ENCODE measurements at places on chromosomes 6 and 20. TPM values are rescaled to one million over a fixed set of nuclear protein-coding genes. Genes with fewer than 3 reads are reported as not detected.

GRCh38 chr6:113625850-113626249, 231.3 kb upstream of the MARCKS start:
- no peak for DNase-seq
- no peak overlapping the region for H3K4me3 ChIP-seq
- H3K36me3 ChIP-seq: no peaks in the 10 kb centered on the region
- H3K27me3 ChIP-seq: no peaks in the 10 kb centered on the region
- H3K27ac ChIP-seq: no peak overlapping the region

DNA sequence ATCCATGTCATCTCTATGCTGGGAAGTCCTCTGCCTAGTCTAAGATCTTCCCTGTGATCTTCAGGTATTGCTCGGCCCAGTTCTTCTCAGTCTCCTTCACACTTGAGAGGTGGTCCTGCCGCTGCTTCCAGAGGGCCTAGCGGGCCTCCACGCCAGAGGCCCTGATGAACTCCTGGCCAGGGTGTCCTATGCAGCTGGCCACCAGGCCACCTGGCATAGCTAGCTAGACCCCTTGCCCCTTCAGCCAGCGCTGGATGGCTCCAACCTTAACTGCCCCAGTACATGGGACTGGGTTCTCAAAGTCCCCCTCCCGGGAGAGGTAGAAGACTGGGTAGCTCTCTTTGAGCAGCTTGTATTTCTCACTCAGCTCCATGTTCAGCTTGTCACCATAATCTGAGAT, 81.1 kb downstream of the ZFP64 start:
- H3K36me3 ChIP-seq: no peaks in the 10 kb centered on the region
- no peak overlapping the region for H3K4me3 ChIP-seq
- H3K27me3 ChIP-seq: peaks cover 17% of the 10 kb centered on the region
- H3K27ac ChIP-seq: no peak overlapping the region

The PPP1R3G gene
- total RNA-seq: 0.48 TPM

- no peak overlapping the region for H3K4me3 ChIP-seq
- no peak for DNase-seq
- H3K27ac ChIP-seq: no peak overlapping the region
- no peaks in the 10 kb centered on the region for H3K27me3 ChIP-seq
- peaks cover 9% of the 10 kb centered on the region for H3K4me1 ChIP-seq
- no peaks in the 10 kb centered on the region for H3K36me3 ChIP-seq
Measured at GRCh38 chr6:80519811-80520594, 413.5 kb downstream of the BCKDHB start.

DNA sequence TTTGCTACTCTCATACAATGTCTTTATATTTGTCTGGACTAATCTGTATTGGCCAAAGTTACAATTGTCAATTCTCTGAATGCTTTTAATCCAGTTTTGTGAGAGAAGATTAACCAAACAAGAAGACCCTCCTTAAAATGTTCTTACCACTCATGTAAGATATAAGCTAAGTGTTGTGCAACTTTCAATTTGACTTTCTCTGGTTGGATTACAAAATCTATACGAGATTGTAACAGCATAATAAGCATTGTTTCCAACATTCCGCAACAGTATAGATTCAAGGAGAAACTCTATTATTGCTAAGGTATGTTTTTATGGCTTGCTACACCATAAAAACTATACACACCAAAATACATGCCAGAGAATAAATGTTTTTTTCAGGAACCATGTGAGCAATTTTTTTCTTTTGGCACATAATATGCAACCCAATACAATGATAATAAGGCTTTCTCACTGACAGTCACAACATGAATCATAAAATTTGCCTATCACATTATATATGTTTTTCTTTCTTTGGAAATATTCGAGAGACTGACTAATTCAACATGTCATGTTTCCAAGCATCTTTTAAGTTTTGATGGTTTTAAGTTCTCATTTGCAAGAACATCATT, 12.2 kb upstream of the TRPC4AP start:
- DNase-seq: no peak
- no peak overlapping the region for H3K27ac ChIP-seq
- no peaks in the 10 kb centered on the region for H3K36me3 ChIP-seq
- H3K4me3 ChIP-seq: no peak overlapping the region
- no peaks in the 10 kb centered on the region for H3K27me3 ChIP-seq
- H3K4me1 ChIP-seq: no peaks in the 10 kb centered on the region

DNA sequence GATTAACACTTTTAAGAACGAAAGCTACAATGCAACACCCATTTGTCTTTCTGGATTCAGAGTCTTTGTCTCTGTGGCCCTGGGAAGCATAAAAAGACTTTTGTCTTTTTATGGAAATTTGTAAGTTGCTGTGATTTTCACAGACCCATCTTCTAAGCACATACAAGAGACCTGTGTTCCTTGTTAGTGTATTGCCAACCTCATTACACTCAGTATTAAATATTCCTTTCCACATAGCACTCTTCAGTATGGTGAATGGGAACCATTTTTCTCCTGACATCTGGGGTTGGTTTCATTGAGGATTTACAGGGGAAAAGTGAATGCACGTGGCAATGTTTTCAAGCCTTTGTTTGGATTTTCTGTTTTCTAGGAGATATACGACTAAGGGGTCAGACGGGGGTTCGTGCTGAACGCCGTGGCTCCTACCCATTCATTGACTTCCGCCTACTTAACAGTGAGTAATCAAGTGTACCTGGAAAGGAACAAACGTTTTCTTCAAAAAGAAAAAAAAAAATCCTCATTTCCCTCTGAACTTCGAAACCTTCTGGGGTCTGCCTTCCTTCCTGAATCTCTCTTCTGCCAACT, 141.7 kb downstream of the MTFR2 start:
- DNase-seq: no peak
- H3K4me1 ChIP-seq: peaks cover 16% of the 10 kb centered on the region
- no peak overlapping the region for H3K4me3 ChIP-seq
- no peak overlapping the region for H3K27ac ChIP-seq
- no peaks in the 10 kb centered on the region for H3K36me3 ChIP-seq
- H3K27me3 ChIP-seq: no peaks in the 10 kb centered on the region

- no peak overlapping the region for H3K4me3 ChIP-seq
- H3K27me3 ChIP-seq: no peaks in the 10 kb centered on the region
- no peaks in the 10 kb centered on the region for H3K4me1 ChIP-seq
Measured at GRCh38 chr6:126118058-126118755, 131.9 kb downstream of the TRMT11 start.
